ENCODE measurements at places on chromosomes 3 and 15.

GRCh38 chr3:190644035-190644434, 130.2 kb downstream of the IL1RAP start:
- DNase-seq, result no peak

DNA sequence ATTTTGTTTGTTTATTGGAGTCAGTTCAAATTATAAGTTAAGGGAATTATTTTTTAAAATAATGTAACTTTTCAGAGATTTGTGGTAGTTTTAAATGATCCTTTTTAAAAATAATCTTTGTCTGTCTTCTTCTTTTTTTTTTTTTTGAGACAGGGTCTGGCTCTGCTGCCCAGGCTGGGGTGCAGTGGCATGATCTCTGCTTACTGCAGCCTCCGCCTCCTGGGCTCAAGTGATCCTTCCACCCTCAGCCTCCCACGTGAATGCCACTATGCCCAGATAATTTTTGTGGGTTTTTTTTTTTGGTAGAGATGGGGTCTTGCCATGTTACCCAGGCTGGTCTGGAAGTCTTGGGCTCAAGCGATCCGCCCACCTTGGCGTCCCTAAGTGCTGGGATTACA, 12.6 kb downstream of the FNDC3B start:
- DNase-seq, result no peak

DNA sequence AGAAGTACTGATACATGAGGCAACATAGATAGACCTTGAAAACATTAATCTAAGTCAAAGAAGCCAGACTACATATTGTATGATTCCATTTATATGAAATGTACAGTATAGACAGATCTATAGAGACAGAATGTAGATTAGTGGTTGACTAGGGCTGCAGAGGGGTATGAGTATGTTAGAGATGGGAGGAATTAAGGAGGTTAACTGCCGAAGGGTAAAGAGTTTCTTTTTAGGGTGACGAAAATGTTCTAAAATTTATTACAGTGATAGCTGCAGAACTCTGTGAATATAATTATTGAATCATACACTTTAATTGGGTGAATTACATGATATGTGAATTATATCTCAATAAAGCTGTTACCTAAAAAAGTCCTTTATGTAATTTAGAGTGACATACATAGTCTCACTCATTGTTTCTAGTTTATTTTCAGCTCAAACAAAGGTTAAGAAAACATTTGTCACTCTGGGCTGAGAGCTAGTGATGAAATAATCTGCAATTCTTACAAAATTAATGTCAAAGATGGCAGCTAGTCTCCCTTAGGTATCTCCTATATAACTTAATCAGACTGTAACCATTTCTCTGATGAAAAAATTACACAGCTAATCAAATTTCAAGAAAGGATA, 61.4 kb downstream of the DENND4A start:
- no peak for DNase-seq

- no peak for DNase-seq
These were observed 12.6 kb downstream of the PLCL2 start for GRCh38 chr3:16897254-16897926.

DNA sequence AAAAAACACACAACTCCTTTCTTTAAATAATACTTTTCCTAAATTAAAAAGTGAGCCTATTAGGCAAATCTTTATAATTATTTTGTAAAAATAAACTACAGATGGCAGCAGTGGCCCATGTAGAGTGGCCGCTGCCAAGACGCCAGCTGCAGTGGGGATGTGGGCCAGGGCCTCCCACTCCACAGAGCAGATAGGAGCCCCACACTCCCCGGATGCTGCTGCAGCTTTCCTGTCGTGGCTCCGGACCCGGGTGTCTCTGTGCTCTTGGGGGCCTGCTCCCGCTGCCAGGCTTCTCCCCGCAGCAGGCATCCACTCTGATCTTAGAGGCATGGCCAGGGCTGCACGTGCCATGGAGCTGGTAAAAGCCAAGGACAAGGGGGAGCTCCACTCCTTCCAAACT, 67.5 kb downstream of the PROS1 start:
- DNase-seq, result no peak

DNA sequence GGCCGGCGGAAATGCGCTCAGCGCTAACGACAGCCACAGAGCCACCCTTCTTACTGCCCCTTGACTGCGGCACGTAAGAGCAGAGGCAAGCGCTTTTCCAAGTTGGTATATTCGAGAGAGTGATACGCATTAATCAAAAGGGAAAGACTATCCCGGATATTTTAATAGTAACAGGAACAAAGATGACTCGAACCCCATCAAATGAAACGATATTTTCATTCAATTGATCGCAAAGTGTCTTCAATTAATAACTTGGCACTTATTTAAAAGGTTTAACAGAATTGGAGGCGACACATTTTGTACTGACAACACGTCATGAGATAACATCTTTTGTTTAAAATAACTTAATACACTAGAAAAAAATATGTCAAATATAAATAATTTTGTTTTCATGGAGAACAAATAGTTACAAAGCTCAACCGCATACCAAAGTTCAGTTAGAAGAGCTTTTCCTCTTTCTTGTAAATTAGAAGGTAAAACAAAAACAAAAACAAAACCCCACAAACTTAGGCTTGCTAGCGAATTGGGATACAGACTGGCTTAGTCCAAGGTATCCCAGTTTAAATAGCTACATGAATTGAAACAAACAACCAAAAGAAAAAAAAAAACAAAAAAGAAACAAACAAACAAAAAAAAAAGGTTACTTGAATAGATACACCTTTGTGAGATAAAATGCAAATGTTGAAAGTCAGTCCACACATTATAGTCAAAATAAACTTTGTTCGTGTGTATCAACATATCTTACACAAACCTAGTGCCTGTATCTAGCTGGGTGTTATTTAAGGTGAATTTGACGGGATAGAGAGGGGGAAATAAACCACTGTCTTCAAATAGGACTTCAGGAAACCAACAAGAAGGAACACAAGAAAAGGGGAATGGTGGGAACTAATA, 10.2 kb downstream of the SHOX2 start:
- no peak for DNase-seq

- DNase-seq, result no peak
These were observed 28.1 kb downstream of the EXOG start for GRCh38 chr3:38524141-38524739.

DNA sequence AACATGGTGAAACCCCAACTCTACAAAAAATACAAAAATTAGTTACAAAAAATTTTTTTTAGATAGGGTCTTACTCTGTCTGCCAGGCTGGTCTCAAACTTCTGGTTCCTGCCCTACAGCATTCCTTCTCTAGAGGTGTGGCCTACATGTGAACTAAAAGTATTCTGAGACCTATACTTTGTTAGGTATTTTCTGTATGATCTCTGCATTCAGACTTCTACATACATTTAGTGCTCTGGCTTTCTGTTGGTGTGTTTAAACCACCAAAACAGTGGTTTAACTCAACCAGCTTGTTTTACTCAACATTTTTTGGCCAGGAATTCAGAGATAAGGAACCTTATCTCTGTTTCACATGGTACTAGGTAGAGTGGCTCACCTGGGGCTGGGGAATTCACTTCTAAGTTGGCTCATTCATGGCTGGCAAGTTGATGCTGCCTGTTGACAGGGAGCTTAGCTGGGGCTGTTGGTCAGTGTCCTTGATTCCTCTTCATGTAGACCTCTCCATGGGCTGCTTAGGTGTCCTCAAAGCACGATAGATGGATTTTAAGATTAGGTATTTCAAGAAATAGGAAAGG, 41.4 kb upstream of the BSN start:
- no peak for DNase-seq

- no peak for DNase-seq
These were observed 8.2 kb upstream of the PRKAR2A start for GRCh38 chr3:48855681-48856447.

GRCh38 chr15:25909325-25909724, 46.2 kb upstream of the ATP10A start:
- no peak for DNase-seq

DNA sequence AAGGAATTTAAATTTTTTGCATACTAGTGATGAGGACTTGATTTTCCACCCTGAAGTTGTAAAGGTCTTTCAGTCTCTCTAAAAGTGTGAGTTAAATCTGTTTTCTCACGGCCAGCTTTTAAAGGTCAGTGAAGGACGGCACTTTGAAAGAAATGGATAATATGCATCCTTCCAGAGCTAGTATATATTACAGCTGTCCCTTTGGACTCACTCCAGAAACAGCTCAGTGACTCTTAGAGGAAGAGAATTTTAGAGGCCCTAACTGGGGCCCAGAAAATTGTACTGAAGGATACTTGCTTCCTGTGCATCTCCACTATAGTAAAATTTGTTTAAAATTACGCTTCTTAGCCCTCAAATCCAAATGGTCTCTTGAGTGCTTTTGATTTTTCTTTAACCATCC, 41.6 kb downstream of the PIK3CA start:
- DNase-seq, result no peak
